ENCODE measurements at places on chromosomes 13 and 19. TPM values are rescaled to one million over a fixed set of nuclear protein-coding genes. Genes with fewer than 3 reads are reported as not detected.

Gene GJB2
- total RNA-seq, result not detected

Gene ZNF440
- total RNA-seq, result 7.8 TPM

DNA sequence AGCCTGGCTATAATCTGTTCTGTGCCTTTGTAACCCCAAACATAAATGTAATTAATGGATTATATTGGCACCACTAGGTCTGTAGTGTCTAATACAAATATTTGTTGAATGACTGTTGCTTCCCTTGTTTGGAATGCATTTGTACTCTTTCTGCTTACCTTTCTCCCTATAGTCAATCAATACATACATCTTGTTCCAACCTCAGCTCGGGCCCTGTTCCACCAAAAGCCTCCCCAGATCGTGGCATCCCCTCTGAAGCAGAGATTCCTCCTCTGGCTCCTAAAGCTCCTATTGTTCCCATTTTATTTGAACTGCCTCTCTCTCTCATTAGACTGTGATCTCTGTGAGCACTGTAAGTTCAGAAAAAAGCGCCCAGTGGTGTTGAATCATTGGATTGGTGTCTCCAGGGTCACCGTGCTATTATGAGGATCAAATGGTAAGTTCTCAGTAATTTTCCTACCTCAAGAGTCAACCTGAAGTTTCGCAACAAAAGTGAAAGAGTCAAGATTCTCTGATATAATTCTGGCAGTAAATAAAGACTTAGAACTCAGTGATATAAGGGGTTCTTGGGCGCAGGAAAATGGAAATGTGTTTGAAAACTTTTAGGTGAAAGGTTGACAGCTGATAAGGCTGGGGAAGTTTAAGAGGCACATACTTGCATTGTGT, 151.5 kb downstream of the KLF5 start:
- DNase-seq, result no peak

DNA sequence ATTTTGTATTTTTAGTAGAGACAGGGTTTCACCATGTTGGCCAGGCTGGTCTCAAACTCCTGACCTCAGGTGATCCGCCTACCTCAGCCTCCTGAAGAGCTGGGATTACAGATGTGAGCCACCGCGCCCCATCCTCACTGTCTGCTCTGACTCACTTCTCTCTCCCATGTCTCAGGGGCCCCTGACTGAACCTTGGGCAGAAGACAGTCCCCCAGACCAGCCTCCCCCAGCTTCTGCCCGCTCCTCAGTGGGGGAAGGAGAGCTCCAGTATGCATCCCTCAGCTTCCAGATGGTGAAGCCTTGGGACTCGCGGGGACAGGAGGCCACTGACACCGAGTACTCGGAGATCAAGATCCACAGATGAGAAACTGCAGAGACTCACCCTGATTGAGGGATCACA, 5.0 kb downstream of the SIGLEC9 start:
- DNase-seq, result no peak

GRCh38 chr13:70623239-70623638, 515.0 kb upstream of the KLHL1 start:
- no peak for DNase-seq

GRCh38 chr13:78610381-78610883, 7.1 kb upstream of the POU4F1 start:
- DNase-seq, result no peak

Gene ZNF613
- 9.3 TPM for total RNA-seq

DNA sequence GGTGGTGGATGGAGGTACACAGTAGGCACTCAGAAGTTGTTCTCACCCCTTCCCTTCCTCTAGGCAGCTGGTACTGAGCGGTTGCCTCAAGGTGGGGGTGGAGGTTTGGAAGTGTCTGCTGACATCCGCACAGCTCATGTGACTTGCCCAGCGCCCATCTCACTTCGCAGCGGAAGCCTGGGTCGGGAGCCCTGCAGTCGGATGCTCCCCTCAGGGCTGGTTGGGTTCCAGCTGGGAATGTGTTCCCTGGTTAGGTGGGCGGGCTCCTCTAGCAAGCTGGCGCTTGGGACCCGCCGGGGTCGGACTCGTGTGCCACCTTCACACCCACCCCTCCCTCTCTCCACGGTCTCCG, 10.2 kb downstream of the PPP1R37 start:
- no peak for DNase-seq

Gene MYH14
- 1.2 TPM for total RNA-seq

DNA sequence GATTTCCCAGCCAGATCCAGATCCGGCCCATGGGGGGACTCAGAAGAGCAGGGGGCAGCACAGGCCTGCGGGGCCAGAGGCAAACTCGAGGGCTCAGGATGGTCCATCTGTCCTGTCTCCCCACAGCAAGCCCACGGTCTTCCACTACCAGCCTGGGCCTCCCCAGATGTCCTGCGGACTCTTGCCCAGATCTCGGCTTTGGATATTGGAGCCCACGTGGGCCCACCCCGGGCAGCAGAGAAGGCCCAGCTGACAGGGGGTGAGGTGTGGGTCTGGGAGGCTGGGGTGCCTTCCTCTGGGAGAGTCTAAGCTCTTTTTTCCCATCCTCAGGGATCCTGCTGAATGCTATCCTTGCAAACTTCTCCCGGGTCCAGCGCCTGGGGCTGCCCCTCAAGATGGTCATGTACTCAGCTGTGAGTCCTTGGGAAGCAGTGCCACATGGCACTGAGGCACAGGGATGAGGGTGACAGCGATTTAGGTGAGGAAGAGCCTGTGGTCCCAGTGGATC, 3.4 kb downstream of the ACP4 start:
- DNase-seq, result no peak

DNA sequence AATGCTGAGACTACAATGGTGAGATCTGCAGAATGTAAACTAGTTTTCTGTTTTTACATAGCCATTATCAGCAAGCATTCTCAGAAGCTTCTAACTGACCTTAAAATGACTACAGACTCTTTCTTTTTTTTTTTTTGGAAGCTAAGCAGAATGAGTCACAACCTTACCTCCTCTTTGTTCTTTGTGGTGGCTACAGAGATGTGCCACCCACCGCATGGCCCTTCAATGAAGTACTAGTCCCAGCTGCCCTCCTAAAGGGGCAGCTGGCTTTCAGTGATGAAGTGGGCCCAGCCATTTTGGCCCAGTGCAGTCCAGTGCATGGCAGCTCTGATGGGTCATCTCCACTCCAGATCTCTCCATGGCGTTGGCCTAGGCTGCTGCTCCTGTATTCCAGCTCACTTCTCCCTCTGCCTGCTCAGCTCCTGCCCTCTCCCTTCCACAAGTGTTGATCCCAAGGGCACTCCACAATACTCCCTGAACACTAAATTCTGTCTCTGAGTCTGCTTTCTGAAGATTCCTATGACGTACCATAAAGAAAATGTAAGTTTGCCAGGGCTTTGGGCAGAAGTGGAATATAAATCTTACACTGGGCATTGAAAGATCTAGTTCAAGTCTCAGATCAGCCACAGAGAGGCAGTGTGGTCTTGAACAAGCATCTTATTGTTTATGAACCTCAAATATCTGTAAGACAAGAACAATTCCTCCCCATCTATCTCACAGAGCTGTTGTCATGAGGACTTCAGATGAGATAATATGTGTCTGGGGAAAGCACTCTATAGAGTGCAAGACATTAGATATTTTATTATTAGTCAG, 85.6 kb downstream of the RXFP2 start:
- DNase-seq, result no peak

Gene NCR1
- total RNA-seq, result not detected

DNA sequence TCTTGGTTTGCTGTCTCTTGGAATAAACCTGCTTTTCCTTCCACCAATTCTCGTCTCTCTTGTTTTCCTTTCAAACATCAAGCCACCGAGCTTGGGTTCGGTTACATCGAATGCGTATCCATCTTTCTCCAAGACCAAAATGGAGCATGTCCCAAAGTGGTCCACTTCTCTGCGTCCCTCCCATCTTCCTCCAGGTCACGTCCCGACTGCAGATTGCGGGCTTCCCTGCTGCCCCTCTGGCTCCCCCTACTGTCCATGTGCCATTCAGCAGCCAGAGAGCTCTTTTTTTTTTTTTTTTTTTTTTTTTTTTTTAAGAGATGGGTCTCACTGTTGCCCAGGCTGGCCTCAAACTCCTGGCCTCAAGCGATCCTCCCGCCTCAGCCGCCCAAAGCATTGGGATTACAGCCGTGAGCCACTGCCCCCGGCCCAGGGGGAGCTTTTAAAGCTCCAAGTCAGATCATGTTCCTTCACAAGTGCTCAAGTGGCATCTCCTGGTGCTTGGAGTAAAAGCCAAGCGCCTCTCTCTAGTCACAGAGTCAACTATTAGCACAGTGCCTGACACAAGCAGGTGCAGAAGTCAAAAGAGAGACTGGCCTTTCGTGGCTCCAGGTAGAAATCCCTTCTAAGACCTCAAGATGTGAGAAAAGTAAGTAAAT, 10.0 kb downstream of the COL5A3 start:
- DNase-seq, result no peak

- no peak for DNase-seq
These were observed 23.1 kb downstream of the ARID3A start for GRCh38 chr19:948842-949496.

Gene KLF5
- 2.8 TPM for total RNA-seq

DNA sequence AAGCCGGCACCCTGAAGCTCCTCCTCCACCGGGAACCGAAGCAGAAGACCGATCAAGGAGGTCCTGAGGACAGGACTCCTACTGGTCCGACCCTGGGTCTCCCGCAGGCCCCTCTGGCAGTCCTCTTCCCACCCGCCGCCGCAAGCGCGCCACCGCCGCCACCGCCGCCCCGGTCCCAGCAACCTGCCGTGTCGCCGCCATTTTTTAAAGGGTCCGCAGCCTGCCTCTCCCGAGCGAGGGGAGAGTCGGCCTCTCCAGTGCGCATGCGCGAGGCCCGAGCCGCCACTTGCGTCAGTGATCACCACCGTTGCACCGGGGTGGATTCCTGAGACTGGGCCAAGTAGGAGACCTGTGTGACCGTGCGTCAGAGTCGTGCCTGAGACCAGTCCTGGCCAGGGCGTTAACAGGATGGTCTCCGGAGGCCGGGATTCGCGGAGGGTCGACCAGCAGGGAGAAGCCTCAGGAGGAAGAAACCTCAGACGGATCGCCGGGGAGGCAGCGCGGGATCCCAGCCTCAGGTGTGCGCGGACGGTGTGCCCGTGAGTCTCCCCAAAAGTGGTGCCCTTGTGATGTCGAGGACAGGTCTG, 51.6 kb downstream of the ZNF146 start:
- no peak for DNase-seq

DNA sequence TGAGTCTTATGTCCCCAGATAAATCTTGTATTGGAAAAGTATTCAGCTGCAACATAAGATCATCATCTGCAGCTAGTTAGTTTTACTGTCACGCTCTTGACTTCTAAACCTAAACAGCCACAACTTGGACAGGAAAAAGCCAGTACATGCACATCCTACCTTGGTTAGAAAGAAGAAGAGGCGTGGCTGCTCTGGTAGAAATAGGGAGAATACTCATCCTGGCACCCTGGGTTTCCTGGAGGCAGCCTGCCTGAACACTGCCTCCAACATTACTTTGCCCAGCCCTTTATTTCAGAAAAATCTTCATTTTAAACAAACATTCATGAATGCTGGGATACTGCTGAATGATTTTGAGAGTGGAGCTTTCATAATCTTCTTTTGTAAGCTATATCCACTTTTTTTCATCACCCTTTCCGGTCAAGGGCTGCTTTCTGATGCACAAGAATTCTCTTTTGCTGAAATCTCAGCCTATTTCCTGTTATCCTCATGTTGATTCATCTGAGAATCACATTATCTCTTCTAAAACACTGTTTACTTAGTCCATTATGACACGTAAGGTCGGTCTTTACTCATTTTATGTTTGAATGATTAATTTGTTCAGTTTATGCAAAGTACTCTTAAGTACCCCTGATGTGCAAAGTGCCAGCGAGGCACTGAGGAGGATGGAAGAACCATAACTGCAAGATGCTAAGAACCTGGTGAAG, 55.2 kb downstream of the STARD13 start:
- no peak for DNase-seq

DNA sequence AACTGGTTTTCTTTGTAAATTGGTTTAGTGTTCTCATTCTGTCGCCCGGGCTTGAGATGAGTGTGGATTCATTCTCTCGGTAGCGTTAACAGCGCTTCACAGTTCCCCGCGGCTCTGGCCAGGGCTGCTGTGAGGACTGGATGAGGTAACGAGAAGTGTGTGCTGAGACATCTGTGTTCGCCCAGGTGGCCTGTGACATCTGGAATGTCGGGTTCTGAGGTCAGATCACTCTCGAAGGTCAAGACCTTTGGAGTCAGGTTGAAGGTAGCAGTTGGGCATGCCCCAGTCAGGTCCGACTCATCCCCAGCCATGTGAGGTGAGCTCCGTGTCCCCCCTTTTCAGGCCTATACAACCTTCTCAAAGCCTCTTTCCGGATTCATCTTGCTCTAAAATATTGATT, 13.4 kb upstream of the TUBGCP3 start:
- DNase-seq, result no peak

Gene ZNF723
- not detected for total RNA-seq

DNA sequence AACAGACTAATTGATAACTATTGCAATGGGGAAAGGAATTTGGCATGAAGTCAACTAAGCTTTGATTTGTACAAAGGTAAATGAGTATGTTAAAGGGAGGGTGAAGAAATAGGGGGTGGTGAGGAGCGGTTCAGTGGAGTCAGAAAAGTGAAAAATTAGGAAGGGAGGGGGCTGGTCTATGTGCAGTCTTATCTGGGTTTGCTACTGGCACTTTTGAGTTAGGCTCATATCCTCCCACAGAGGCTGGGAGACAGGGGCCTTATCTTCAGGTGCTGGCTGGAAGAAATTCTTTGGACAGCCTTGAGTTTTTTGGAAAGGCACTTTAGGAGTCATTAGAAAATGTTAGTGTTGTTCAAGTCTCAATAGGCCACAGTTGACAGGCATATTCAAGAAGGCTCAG, 11.1 kb downstream of the ZNF302 start:
- DNase-seq, result no peak

- DNase-seq, result no peak
These were observed 277.8 kb downstream of the FOXO1 start for GRCh38 chr13:40388617-40389016.

DNA sequence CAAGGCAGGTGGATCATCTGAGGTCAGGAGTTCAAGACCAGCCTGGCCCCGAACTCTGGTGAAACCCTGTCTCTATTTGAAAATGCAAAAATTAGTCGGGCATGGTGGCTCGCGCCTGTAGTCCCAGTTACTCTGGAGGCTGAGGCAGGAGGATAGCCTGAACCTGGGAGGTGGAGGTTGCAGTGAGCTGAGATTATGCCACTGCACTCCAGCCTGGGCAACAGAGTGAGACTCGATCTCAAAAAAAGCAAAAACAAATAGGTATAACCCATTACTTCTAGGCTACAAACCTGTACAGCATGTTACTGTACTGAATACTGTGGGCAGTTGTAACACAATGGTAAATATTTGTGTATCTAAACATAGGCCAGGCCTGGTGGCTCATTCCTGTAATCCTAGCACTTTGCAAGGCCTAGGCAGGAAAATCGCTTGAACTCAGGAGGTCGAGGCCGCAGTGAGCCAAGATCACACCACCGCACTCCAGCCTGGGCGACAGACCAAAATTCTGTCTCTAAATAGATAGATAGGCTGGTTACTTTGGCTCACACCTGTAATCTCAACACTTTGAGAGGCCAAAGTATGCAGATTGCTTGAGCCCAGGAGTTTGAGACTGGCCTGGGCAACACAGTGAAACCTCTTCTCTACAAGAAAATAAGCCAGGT, 63.5 kb downstream of the MYO9B start:
- no peak for DNase-seq

- DNase-seq, result no peak
These were observed 134.7 kb downstream of the MIPEP start for GRCh38 chr13:23754506-23754905.

Gene INSR
- 134 TPM for total RNA-seq

All from glomerular endothelial cell (primary cell).